MG63 (cell line): ENCODE measurements at places on chromosomes 3 and 15.
A peak's percentile ranks its signal among the peaks of the same experiment; 100 is the strongest.

DNA sequence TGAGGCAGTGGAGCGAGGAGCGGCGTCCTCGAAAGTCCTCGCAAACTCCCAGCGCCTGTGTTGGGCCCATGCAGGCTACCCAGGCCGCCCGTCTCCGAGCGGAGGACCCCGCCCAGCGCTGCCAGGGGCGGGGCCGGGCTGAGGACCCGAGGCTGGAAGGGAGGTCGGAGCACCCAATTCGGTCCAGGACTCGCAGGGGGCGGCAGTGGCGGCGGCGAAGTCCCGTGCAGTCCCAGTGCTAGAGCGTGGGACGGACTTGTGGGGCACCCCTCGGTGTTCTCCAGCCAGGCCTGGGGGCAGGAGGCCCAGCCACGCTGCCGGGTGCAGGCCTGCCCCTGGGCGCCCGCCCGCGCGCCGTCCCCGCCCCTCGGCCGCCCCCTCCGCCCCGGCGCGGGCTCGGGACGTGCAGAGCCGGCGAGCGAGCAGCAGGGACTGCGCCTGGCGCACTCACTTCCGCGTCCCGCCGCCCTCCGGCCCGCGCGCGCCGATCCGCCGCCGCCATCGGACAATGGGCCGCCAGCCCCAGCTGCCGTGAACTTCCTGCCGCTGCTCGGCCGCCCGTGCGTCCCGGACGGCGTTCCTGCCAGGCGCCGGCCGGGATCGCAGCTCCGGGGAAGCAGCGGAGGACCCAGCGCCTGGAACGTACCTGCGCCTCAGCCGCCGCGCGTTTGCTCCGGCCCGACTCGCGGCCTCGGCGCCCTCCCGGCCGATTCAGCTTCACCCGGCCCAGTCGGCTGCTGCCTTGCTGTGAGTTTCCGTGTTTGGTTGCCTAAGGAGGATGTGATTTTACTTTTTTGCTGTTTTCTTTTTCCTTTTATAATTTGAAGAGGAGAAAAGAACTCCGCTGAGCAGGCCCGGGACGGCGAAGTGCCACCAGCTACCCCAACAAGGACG, 596 bp upstream of the LIMD1 start:
- peak; percentile 79 for DNase-seq

GRCh38 chr15:75063338-75063737, 39.9 kb downstream of the PPCDC start:
- no peak for DNase-seq

DNA sequence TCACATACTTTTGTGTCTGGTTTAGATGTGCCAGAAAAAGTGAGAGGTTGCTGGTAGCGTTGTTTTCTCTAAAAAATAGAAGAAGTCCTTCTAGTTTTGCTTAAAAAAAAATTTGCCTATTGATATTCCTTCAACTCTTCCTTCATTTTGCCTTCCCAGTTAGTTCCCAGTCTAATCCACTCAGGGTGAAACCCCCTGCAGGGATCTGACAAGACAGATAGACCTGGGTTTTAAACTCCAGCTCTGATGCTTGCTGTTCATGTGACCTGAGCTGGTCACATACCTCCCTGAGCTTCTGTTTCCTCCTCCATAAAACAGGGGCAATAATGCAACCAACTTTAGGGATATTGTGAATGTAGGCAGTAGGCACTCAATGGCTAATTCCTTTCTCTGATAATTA, 18.6 kb upstream of the KCTD6 start:
- no peak for DNase-seq

DNA sequence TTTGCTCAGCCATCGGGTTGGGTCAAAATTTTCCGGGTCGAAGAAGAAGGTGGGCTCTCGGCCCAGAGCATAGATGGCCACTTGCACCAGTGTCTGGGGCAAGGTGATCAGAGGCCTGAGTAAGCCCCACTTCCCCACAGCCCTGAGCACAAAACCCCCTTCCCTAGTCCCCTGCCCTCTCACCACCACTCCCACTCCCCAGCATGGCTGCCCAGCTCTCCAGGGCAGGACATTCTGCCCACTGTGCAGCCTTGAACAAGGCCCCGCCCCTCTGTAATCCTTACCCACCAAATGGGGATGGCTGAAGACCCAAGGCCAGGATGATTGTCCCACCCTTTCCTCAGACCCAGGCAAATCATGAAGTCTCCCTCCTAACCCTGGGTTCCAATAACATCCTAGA, 28.8 kb downstream of the CYP11A1 start:
- no peak for DNase-seq

GRCh38 chr3:154884952-154885351, 195.2 kb upstream of the MME start:
- no peak for DNase-seq

DNA sequence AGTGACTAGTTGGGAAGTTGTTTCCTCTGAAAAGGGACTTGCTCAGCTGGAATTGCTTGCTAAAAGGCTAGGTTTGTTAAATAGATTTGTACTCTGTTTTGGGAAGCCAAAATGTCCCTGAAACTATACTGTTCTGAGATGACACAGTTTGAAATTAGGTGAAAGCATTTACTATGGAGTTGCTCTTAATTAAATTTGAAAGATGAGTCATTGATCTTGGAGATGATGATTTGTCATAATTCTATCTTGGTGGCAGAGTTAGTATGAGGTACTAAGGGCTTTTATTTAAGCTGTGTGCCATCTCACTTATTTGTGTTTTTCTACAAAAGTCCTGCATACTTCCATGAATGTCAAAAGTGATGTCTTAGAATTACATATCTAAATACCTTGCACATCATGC, 320.9 kb downstream of the PTPRG start:
- DNase-seq = no peak

DNA sequence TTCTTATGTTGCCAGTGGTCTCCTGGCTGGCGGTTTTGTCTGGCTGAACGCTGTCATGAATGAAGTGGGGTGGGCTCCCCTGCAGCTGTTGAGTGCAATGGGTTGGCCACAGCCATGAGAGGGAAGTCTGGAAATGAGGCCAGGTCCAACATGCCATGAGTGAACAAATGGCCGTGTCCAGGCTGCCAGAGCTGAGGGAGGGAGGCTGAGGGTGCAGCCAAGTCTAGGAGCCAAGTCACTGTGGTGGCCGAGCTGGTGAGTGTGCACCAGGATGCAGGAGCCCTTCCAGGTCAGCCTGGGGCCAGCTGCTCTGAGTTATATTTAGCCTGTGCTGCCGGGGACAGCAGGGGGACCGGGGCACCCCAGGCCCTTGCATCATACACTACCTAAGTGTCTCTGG, 24.7 kb upstream of the PRR23E start:
- DNase-seq = peak; percentile 31

GRCh38 chr3:181561139-181562031, 150.3 kb upstream of the SOX2 start:
- DNase-seq = no peak
